ENCODE measurements at places on chromosomes 1 and 21. TPM values are rescaled to one million over a fixed set of nuclear protein-coding genes. Genes with fewer than 3 reads are reported as not detected.

DNA sequence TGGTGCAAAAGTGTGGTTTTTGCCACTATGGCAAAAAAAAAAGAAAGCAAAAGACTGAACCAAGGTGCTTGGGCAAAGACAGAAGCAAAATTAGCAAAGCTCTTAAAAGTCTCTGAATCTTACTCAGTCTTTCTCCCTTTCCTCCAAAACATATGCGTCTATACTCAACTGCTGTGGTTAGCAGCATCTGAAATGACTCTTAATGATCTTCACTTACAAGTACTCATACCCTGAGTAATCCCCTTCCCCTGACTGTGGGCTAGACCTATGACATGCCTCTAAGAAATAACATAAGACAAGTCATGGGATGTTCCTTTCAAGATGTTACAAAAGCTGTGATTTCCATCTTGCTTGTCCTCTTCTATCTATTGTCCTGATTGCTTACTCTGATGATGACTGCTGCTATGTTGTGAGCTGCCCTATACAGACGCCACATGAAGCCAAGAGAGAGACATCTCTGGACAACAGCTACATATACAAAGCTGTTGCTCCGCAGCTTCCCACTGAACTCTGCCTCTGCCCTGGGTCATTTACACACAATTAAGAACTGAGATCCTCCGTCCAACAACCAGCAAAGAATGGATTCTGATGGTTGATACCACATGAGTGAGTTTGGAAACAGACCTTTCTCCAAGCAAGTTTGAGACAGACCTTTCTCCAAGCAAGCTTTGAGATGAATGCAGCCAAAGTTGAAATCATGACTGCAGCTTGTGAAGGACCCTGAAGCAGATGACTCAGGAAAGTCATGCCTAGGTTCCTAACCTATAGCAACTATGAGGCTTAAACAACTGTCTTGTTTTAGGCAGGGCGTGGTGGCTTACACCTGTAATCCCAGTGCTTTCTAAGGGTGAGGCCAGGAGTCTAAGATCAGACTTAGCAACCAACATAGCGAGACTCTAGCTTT lies 55.2 kb downstream of the PUM1 start:
- H3K4me1 ChIP-seq, result peaks cover 28% of the 10 kb centered on the region
- DNase-seq, result peak; percentile 92
- H3K27ac ChIP-seq, result peak overlapping the region; percentile 61
- H3K27me3 ChIP-seq, result no peaks in the 10 kb centered on the region
- peaks cover 5% of the 10 kb centered on the region for H3K36me3 ChIP-seq

The AIRE gene
- not detected for total RNA-seq

DNA sequence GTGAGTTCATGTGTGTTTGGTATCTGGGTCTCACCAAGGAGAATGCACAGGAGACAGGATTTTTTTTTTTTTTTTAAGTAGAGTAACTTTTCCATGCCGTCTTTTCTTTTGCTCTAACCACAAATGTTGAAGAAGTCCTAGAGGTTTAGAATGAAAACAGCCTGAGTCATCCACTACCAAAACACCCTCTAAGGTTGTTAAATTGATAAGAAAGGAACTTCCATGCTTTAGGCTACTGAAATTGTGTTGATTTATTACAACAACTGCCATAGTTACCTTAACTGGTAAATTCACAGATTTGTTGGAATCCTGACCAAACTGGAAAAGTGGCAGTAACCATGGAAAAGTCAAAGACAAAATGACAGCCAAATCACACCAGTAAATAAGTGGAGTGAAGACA lies 375.6 kb downstream of the AMY1C start:
- H3K4me3 ChIP-seq, result no peak overlapping the region
- no peak overlapping the region for H3K27ac ChIP-seq
- DNase-seq, result peak; percentile 26
- H3K4me1 ChIP-seq, result no peaks in the 10 kb centered on the region
- no peaks in the 10 kb centered on the region for H3K27me3 ChIP-seq

DNA sequence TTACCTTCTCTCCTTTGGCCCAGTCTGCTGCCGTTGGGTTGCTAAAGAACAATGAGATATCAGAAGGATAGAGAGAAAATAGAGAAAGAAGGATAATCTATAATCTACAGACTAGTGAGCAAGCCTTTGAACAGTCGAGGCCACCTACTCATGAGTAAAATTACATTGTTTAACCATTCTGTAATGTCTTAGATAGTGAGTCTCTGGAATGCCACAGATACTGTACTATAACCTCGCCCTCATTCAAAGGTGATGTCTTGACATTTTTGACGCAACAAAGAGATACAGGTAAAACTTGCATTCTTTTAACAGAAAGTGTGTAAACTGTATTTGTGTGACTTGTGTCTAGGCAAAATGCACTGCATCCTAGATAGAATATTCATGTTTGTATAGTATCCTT lies 77.9 kb downstream of the LAMC1 start:
- H3K36me3 ChIP-seq, result peaks cover 4% of the 10 kb centered on the region
- no peak overlapping the region for H3K4me3 ChIP-seq
- no peak overlapping the region for H3K27ac ChIP-seq
- H3K27me3 ChIP-seq, result no peaks in the 10 kb centered on the region
- DNase-seq, result peak; percentile 53

DNA sequence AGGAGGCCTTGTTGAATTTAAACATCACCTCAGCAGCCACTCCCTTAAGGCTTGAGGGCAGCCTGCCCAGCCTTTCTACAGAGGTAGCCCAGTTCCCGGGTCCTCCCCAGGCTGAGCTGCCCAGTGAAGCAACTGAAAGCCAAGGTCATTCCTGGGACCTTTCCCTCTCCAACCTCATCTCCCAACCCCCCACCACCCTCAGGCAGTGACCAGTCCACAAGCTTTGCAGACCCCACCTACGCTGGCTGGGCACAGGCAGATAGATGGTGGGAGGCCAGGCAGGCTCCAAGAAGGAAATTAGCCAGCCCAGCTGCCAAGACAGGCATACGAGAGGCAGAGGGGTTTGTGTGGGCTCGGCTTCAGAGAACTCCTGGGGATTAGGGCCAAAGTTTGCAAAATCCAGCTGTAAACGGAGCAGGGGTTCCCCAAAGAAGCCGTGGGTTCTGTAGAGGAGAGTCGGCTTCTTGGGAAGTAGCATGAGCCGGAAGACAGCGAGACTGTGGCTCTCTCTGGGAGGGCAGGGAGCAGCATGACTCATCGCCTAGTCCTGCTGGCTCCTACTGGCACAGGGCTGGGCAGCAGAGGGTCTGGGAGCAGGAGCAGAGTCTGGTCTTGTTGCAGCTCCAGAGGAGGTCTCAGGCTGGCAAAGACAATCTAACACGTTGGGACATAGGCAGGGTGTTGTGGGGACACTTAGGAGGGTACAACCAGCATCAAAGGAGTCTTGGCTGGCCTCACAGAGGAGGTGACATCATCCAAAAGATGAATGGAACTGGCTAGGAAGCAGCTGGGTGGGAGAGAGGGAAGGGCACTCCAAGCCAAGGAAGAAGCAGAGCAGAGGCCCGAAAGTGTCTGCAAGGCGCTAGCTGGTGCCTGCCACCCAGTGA lies 2.8 kb upstream of the ZC3H12A start:
- H3K4me1 ChIP-seq, result peaks cover 35% of the 10 kb centered on the region
- H3K27ac ChIP-seq, result peak overlapping the region; percentile 91
- peaks cover 4% of the 10 kb centered on the region for H3K36me3 ChIP-seq
- no peaks in the 10 kb centered on the region for H3K27me3 ChIP-seq
- DNase-seq, result peak; percentile 95

The LIN28A gene
- not detected for total RNA-seq

The RPL11 gene
- total RNA-seq, result 1,412 TPM

The STXBP3 gene
- total RNA-seq, result 71.0 TPM

The NHLH1 gene
- total RNA-seq, result not detected

DNA sequence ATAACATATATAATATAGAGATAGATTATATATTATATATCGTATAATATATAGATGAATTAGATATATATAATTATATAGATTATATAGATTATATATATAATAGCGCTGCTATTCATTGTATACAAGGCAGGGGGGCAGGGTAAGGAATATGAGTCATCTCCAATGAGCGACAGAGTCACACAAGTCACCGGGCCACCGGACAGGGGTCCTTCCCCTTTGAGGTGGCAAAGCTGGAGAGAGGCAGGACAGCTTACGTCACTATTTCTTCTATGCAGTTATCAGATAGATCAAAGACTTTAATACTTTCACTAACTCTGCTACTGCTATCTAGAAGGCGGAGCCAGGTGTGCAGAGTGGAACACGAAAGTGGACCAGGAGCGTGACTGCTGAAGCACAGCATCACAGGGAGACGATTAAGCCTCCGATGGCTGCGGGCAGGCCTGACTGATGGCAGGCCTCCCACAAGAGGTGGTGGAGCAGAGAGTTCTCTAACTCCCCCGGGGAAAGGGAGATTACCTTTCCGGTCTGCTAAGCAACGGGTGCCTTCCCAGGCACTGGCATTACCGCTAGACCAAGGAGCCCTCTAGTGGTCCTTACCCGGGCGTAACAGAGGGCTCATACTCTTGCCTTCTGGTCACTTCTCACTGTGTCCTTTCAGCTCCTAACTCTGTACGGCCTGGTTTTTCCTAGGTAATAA lies 2154.7 kb downstream of the MRPL39 start:
- no peak for DNase-seq
- H3K4me3 ChIP-seq, result no peak overlapping the region
- no peaks in the 10 kb centered on the region for H3K4me1 ChIP-seq
- no peaks in the 10 kb centered on the region for H3K36me3 ChIP-seq
- H3K27ac ChIP-seq, result no peak overlapping the region
- no peaks in the 10 kb centered on the region for H3K27me3 ChIP-seq

GRCh38 chr1:25657121-25657882 lies 40.7 kb downstream of the MAN1C1 start:
- H3K4me3 ChIP-seq, result no peak overlapping the region
- H3K27ac ChIP-seq, result no peak overlapping the region
- H3K36me3 ChIP-seq, result no peaks in the 10 kb centered on the region
- DNase-seq, result no peak
- no peaks in the 10 kb centered on the region for H3K4me1 ChIP-seq
- no peaks in the 10 kb centered on the region for H3K27me3 ChIP-seq

The C4BPA gene
- not detected for total RNA-seq

DNA sequence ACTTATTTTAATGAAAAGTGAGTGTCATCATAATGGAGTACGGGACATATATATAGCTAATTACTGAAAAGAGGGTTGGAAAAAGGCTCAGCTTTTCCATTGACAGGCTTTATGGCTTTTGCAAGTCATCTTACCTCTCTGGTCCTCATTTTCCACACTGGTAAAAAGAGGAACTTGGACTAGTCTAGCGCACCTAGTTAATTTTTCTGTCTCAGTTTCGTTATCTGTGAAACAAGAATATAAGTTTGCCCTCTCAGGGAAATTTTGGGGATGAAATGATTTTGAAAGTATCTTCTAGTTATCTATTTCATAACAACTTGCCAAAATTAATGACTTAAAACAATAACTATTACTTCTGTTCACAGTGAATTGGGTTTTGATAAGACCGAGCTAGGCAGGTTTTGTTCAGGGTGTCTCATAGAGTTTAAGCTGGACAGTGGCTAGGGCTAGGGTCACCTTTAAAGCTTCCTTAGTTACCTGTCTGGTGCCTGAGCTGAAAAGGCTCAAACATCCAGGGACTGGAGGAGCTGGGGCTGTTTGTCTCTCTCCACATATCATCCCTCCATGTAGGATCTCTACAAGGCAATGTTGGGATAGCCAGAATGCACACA lies 91.7 kb downstream of the TYW3 start:
- no peak overlapping the region for H3K4me3 ChIP-seq
- no peak overlapping the region for H3K27ac ChIP-seq
- H3K4me1 ChIP-seq, result no peaks in the 10 kb centered on the region
- DNase-seq, result no peak
- H3K27me3 ChIP-seq, result no peaks in the 10 kb centered on the region

DNA sequence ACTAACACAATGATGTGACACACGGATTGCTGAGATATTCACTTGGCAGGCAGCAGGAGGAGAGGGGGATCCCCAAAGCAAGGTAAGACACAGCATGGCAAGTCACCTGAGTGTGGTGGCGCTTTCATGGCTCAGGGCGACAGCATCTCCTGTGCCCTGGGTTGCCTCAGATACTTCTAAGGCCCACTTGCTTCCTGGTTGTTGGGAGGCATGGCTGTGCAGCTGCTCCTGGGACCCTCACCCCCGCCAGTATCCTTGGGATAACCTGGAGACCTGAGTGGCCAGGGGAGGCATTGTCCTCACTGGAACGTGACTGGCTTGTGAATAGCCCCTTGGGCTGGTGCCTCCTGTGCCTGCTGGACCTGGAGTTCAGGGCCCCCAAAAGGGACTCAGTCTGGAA lies 69.8 kb downstream of the STUM start:
- H3K4me1 ChIP-seq, result no peaks in the 10 kb centered on the region
- DNase-seq, result no peak
- H3K27me3 ChIP-seq, result peaks cover 9% of the 10 kb centered on the region
- H3K36me3 ChIP-seq, result no peaks in the 10 kb centered on the region

- H3K27ac ChIP-seq, result no peak overlapping the region
- peaks cover 2% of the 10 kb centered on the region for H3K4me1 ChIP-seq
- peaks cover 51% of the 10 kb centered on the region for H3K27me3 ChIP-seq
- DNase-seq, result no peak
- H3K4me3 ChIP-seq, result peak overlapping the region; percentile 26
- H3K36me3 ChIP-seq, result no peaks in the 10 kb centered on the region
These were observed 1.8 kb downstream of the VASH2 start for GRCh38 chr1:212951947-212952640.

The AXDND1 gene
- 0.17 TPM for total RNA-seq

The ISG15 gene
- 93.3 TPM for total RNA-seq

GRCh38 chr1:227388214-227389168 lies 70.2 kb upstream of the CDC42BPA start:
- no peak overlapping the region for H3K4me3 ChIP-seq
- peak; percentile 22 for DNase-seq
- H3K4me1 ChIP-seq, result no peaks in the 10 kb centered on the region
- H3K36me3 ChIP-seq, result no peaks in the 10 kb centered on the region
- no peaks in the 10 kb centered on the region for H3K27me3 ChIP-seq

The GBP6 gene
- total RNA-seq, result under 0.01 TPM

The MTMR11 gene
- 5.6 TPM for total RNA-seq

- H3K36me3 ChIP-seq, result no peaks in the 10 kb centered on the region
- no peaks in the 10 kb centered on the region for H3K27me3 ChIP-seq
These were observed 135.2 kb upstream of the CYYR1 start for GRCh38 chr21:26708223-26708800.

- H3K27me3 ChIP-seq, result no peaks in the 10 kb centered on the region
- H3K27ac ChIP-seq, result no peak overlapping the region
- DNase-seq, result no peak
- peaks cover 56% of the 10 kb centered on the region for H3K36me3 ChIP-seq
- no peaks in the 10 kb centered on the region for H3K4me1 ChIP-seq
- no peak overlapping the region for H3K4me3 ChIP-seq
These were observed 21.1 kb downstream of the ATP8B2 start for GRCh38 chr1:154346276-154346917.

The PLCH2 gene
- total RNA-seq, result 0.17 TPM

DNA sequence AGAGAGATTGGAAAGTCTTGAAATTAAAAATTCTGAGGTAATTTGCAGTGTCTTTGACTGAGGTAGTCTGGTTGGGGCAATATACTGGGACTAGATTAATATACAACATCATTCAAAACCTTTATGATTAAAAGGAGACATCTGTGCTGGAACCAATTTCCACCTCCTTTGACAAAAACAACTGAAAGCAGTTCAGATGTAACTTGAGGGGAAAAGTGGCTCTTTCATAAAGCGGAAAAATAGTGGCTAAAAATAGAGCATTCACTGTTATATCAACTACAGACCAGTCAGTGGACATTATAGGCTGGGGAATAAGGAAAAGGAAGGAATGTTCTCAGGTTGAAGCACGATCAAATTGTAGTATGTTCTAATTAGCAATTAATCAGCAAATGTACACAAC lies 635.9 kb downstream of the SMYD3 start:
- peaks cover 27% of the 10 kb centered on the region for H3K4me1 ChIP-seq
- no peaks in the 10 kb centered on the region for H3K36me3 ChIP-seq
- no peaks in the 10 kb centered on the region for H3K27me3 ChIP-seq
- H3K4me3 ChIP-seq, result no peak overlapping the region
- no peak for DNase-seq
- peak overlapping the region; percentile 66 for H3K27ac ChIP-seq

- H3K4me1 ChIP-seq, result no peaks in the 10 kb centered on the region
- no peak overlapping the region for H3K27ac ChIP-seq
- H3K36me3 ChIP-seq, result no peaks in the 10 kb centered on the region
These were observed 105.5 kb downstream of the NRIP1 start for GRCh38 chr21:14959343-14959742.

Data from fibroblast of lung (primary cell).